ENCODE measurements at places on chromosomes 12 and 14.

DNA sequence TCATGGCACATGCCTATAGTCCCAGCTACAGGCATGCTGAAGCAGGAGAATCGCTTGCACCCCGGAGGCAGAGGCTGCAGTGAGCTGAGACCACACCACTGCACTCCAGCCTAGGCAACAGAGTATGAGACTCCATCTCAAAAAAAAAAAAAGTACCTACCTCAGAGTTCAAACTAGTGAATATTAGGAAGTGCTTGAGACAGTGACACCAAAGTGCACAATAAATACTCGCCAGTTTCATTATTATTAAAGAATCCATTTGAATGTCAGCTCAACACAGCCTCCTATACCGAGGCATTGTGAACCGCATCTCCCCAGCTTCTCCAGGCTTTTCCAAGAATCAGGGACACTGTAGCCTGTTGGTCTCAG lies 5.0 kb downstream of the GAPDH start:
- no peak for DNase-seq

DNA sequence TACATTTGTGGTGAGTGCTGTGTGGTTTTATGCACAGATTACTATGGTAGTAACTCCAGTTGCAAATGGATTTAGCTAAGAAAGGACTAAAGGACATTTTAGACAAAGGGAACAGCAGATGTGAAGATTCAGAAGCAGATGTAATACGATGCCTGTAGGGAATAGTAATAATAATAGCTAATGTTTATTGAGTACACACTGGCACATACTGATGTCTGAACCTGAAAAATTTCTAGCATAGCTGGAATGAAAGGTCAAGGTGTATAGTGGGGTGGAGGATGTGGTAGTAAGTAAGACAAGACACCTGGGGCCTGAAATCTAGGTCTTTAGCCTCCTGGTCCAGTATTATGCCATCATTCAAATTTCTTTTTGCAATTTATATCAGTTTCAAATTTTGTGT lies 54.3 kb upstream of the LRTM2 start:
- no peak for DNase-seq

- no peak for DNase-seq
These were observed 75.1 kb upstream of the ATP2A2 start for GRCh38 chr12:110205931-110206330.

GRCh38 chr12:12927211-12928079 lies 24.5 kb downstream of the GPRC5D start:
- DNase-seq: no peak

DNA sequence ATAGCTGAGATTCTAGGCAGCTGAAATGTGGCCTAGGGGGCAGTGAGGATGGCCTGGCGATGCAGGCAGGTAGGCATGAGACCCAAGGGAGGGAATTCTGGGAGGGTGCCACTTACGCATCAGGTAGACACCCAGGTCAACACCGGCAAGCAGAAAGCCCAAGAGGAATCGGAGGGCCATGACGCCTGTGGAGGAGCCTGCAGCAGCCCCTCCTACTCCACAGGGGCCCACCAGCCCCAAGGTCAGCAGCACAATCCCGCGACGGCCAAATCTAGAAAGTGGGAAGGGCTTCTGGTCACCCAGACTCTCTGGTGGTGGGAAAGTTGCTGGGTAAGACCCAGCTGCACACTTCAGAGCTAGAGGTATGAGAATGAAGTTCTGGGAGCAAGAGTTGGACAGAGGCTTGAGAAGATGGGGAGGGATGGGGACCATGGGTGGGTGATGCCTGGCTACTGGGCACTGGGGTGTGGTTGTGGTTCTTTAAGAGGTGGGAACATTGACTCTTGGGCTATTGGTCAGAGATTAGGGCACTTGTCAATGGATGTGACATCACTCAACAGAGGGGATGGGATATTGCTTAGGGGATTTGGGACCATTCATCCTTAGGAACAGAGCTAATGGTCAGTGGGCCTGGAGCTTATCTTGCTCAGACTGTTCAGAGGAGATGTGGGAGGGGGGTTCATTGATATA lies 3.4 kb downstream of the SLC22A17 start:
- no peak for DNase-seq

DNA sequence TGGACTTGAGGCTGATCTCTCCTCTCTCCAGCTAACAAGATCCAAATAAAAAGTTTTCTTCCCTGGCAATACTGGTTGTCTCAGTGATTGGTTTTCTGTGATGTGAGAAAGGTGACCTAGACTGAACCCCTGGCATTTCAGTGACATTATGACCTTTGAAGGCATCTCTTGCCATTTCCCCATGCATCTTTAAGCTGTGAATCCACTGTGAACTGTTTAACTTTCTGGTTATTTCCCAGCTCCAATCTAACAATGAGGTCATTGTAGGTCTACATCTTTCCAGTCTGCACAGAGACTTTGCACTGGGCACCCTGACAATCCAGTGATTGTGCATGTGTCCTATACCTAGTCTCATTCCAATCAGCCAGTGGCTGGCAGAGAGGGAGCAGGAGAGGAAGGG lies 155.9 kb upstream of the NUDT4 start:
- no peak for DNase-seq

GRCh38 chr14:33902363-33902762 lies 48.5 kb downstream of the EGLN3 start:
- no peak for DNase-seq

DNA sequence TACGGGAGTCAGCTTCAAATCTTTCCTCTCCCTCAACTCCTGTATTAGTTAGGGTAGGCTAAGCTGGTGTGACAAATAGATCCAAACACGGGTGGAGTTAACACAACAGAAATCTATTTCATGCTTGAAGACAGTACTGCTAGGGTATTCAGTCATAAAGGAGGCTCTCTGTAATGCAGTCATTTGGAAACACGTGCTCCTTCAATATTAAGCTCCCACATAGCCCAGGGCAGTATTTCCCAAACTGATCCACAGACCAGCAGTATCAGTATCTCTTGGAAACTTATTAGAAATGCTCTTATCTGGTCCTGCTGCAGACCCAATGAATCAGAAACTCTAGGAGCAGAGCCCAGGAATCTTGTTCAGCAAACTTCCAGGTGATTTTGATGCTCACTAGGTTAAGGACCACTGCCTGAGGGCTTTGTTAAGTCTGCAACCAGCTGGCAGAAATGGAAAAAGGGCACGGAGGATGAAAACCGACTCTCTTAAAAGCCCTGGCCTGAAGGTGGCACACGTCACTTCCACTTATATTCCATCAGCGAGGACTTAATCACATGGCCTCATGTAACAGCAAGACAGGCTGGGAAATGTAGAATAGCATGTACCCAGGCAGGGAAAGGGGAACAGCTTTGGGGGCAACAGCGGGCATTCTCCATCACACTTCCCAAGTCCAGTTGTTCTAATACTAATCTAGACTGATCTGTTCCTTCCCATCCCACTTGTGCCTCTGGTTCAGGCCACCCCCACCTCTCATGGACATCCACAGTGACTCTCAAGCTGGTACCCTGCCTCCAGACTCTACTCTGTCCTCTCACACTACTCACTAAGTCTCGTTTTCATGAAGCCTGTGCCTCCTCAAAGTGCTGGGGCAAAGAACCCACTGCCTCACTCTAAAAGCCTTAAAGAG lies 38.2 kb upstream of the RIC8B start:
- DNase-seq: no peak

DNA sequence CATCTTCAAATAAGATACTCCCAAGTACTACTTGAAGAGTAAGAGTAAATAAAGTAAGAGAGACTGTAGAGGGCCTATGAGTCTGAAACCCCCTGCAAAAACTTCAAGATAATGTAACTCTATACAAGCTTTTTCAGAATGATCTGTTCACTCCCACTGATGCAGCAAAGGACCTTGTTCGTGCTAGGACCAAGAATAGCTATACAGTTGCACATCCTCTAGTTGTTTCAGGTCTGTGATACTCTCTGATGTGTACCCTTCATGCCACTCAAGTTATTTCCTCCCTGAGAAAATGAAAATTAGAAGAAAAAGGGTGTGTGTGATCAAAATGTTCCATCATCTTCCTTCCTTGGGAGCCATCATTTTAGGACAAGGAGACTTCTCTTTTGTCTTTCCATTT lies 204.4 kb downstream of the ALX1 start:
- DNase-seq: no peak

DNA sequence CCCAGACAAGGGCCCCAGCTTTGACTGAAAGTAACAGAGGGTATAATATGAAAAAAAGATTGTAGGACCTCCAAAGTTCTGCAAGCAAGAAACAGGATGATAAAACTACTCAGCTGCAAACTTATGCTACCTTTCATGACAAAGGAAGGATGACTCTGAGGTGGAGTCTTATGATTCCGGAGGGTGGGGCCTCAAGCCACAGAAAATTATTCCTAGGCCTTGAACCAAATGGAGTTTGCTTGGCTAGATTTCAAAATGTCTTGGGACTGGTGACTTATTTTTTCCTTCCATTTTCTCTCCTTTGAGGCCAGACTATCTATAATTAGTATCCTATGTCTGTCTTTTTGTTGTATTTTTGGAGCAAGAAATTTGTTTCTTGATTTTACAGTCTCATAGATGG lies 336.4 kb downstream of the LRIG3 start:
- DNase-seq: no peak

DNA sequence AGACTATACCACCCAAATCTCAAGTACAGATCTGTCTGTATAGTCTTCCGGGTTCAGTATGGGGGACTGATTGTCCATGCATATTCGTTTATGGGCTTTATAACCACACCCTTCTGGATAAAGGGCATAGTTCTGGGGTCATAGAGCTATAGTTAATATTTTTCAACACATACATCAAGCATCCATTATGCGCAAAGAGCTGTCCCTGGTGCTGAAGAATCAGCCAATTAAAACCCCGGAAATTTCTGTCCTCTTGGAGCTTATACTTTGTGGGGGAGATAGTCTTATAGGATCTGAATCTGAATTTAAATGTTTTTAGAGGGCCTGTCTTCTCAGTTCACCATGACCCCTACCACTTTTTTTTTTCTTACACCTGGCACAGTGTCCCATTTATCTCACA lies 256.7 kb downstream of the SUDS3 start:
- DNase-seq: no peak

GRCh38 chr12:94879542-94879941 lies 124.0 kb downstream of the NDUFA12 start:
- no peak for DNase-seq

DNA sequence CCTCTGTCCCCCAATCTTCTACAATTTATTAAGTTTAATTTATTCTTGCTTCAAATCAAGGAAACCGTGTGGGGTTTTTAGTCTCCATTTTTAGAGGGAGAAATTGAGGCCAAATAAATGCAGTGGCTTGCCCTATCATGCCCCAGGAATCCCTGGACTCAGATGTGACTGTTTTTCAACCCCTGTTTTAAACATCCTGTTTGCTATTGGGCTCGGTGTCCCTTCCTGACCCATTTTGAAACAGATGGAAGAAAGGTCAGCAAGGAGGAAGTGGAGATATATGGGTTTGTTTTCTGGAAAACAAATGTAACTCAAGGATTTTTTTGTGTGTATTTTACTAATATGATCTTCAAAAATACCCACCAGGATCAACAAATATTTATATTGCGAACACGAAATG lies 84.7 kb downstream of the DACT1 start:
- no peak for DNase-seq

DNA sequence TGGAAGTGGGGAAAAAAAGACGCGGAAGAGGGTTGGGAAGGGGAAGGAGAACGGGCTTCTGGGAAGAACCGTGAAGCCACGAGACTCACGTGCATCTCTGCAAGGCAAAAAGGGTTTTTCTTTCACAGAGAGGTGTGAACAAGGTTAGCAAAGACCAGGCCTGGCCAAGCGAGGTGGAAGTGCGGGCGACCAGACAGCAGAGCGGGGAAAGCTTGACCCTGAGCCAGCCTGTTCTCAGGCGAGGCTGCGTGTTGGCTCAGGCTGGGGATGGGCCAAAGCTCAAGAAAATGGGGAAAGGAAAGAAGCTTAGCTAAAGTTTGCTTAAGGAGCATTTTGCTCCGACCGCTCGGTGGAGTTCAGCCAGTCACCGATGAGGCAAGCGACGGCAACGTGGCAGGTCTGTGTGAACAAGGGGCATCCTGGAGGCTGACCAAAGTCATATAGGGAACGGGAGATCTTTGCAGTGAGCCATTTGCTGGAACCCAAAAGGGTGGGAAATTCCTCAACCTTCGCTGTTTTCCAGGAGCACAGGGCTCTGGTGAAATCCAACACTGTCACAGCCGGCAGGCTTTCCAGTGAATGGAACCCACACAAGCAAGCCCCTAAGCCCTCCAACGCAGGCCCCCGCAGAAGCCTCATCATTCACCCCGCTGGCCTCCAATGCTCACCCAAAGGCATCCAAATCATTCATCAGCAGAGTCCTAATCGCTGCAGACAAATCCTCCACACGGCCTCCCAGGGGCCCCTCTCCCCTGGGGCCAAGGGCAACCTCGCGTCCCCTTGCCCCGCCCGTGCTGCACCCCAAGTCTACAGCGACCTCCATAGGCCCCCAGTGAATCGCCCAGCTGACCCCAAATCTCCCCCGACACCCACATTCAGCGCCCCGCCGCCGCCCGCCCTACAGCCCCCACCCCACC lies 754 bp downstream of the ZNF605 start:
- no peak for DNase-seq

DNA sequence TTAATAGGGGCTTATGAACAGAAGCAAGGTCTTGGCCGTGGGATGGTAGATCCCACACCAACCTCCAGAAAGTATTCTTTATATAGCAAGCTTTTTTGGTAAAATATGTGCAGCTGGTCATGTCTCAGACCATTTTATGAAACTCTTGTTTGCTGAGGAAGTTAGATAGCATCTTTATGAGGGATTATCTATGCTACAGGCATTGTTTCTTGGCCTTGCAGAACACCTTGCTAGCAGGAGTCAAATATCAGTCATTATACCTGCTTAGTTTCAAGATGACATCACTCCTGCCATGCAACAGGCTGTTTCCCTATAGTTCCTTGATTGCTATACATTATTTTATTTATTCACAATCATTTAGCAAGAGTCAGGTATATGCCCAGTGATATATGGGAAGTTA lies 84.8 kb upstream of the LRFN5 start:
- DNase-seq: no peak

GRCh38 chr12:64749461-64750200 lies 9.6 kb downstream of the GNS start:
- DNase-seq: no peak
